ENCODE measurements at places on chromosomes 6 and 20. TPM values are rescaled to one million over a fixed set of nuclear protein-coding genes. Genes with fewer than 3 reads are reported as not detected.

GRCh38 chr6:169813969-169814368, 62.5 kb downstream of the ERMARD start:
- DNase-seq, result no peak
- no peak overlapping the region for H3K4me3 ChIP-seq
- H3K27ac ChIP-seq, result no peak overlapping the region
- no peaks in the 10 kb centered on the region for H3K27me3 ChIP-seq
- no peaks in the 10 kb centered on the region for H3K4me1 ChIP-seq

DNA sequence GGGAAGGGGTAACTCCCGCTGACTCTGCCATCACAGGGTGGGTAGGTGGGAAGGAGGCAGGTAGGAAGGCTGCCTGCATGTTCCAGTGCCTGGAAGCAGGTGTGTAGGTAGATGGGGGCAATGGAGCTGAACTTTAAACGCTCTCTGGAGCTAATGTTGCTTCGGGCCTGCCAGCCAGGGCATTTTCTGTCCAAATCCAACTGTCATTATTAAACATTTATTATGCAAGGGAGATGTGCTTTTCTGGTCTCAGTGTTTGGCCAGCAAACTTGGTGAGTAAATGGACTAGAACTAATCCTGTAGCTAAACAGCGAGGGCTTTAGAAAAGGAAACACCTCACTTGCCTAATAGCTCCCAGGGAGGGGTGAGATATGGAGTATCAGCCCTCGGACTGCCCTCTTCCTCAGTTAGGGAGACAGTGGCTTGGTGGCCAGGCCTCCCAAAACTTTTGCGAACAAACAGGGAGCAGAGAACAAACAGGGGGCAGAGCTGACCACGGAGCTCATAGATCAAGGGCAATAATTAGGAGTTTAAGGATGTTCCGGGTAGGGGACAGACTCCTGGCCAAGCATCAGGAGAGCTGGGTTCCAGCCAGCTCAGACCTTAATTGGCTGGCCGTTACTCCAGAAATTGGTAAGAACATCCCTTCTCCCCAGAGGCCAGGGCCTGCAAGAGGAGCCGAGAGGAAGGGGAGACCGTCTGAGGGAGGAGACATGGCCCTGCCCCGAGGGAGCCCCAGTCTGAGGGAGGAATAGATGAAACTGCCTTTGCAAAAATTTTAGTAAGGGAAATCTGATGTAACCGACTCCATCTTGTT, 131.1 kb downstream of the VEGFA start:
- no peak for DNase-seq
- no peaks in the 10 kb centered on the region for H3K4me1 ChIP-seq
- H3K27ac ChIP-seq, result no peak overlapping the region

DNA sequence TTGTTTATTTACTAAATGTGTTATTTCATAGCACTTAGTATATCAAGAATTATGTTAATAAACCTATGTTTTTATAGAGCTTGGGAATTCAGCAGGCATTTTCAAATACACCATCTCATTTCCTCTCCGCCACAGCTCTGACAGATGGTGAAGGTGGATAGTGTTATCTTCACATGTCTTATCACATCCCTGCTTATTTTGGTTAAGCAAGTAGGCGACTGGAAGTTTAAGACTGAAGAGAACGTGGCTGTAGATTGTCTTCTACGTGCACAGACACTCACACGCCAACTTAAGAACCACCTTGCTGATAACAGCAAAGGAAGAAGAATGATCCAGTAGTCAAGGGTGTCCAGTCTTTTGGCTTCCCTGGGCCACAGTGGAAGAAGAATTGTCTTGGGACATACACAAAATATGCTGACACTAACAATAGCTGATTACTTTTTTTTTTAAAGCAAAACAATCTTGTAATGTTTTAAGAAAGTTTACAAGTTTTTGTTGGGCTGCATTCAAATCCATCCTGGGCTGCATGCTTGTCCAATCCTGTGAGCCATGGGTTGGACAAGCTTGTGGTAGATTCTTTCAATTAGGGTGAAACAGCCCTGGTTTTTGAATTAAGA, 43.3 kb upstream of the SCGN start:
- H3K4me1 ChIP-seq, result no peaks in the 10 kb centered on the region
- no peaks in the 10 kb centered on the region for H3K27me3 ChIP-seq
- no peak overlapping the region for H3K27ac ChIP-seq
- H3K4me3 ChIP-seq, result no peak overlapping the region
- H3K36me3 ChIP-seq, result no peaks in the 10 kb centered on the region
- no peak for DNase-seq

DNA sequence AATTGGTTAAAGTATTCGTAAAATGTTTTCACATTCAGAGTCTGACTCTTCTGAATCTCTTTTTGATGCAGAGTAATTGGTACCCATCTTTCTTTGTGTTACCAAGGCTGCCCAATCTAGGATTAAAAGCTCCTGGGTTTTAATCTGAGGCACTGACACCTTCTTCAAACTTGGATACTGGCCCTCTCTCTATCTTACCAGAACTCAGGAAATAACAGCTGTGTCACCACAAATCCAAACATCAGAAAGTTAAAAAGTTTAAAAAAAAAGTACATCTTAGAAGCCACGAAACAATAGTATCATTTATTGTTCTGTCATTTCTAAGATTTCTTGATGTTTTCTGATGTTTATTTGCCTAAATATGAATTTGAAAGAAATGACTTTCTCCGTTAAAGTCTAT, 255.5 kb upstream of the RUNX2 start:
- H3K27ac ChIP-seq, result no peak overlapping the region
- H3K4me3 ChIP-seq, result no peak overlapping the region
- H3K27me3 ChIP-seq, result no peaks in the 10 kb centered on the region
- no peaks in the 10 kb centered on the region for H3K36me3 ChIP-seq

DNA sequence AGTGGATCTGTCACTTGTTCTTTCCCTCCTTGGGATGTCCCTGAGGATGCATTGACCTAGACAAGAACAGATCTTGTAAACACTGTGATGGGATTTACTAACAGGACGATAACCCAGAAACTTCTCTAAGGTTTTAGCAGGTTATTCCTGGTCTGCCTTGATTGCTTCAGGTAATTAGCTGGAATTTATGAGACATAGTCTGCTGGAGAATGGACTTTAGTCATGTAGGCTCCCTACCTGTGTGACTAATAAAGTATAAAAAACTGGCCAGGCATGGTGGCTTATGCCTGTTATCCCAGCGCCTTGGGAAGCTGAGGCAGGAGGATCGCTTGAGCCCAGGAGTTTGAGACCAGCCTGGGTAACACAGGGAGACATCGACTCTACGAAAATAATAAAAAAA, 96.1 kb downstream of the PAK5 start:
- H3K4me1 ChIP-seq, result no peaks in the 10 kb centered on the region
- DNase-seq, result no peak
- H3K27ac ChIP-seq, result no peak overlapping the region
- H3K27me3 ChIP-seq, result no peaks in the 10 kb centered on the region

- no peaks in the 10 kb centered on the region for H3K36me3 ChIP-seq
- H3K27ac ChIP-seq, result peak overlapping the region; percentile 68
- peak; percentile 83 for DNase-seq
- H3K27me3 ChIP-seq, result peaks cover 3% of the 10 kb centered on the region
- H3K4me1 ChIP-seq, result peaks cover 18% of the 10 kb centered on the region
These were observed 98.3 kb downstream of the ELOVL5 start for GRCh38 chr6:53250176-53251032.

DNA sequence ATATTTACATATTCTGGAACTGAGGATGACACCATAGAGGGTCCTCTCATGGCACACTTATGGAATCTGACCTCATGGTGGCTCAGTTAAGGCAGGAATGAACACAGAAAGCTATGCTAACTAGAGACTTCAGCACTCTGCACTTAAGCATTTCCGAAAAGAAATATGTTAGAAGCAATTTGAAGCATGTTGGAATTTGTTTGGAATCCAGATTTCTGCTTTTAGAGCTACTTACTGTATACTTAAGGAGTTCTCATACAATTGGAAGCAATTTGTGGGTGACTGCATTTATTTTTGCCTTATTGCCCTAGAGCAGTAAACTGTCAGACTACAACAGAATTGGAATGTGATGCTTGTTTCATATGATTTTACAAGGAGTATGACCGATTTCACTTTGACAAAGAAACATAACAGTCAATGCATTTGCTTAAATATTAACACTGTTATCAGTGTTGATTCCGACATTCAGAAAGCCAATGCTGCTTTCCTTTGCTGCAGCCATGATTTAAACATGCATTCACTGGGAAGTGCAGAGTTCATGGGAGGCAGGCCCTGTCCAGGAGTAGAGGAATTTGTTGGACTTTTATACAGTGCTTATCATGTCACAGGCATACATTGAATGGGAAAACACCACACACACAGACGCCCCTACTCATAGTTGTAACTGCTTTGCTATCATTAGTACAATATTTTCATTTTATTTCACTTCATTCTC, 244.4 kb downstream of the SAMD5 start:
- H3K27ac ChIP-seq, result no peak overlapping the region
- no peak overlapping the region for H3K4me3 ChIP-seq

- no peak for DNase-seq
- peaks cover 6% of the 10 kb centered on the region for H3K27me3 ChIP-seq
- H3K4me3 ChIP-seq, result no peak overlapping the region
These were observed 9.7 kb downstream of the BACH2 start for GRCh38 chr6:90286884-90287488.

GRCh38 chr20:6686171-6686570, 81.3 kb upstream of the BMP2 start:
- DNase-seq, result no peak
- H3K4me3 ChIP-seq, result no peak overlapping the region
- H3K27me3 ChIP-seq, result no peaks in the 10 kb centered on the region
- no peak overlapping the region for H3K27ac ChIP-seq
- no peaks in the 10 kb centered on the region for H3K4me1 ChIP-seq

DNA sequence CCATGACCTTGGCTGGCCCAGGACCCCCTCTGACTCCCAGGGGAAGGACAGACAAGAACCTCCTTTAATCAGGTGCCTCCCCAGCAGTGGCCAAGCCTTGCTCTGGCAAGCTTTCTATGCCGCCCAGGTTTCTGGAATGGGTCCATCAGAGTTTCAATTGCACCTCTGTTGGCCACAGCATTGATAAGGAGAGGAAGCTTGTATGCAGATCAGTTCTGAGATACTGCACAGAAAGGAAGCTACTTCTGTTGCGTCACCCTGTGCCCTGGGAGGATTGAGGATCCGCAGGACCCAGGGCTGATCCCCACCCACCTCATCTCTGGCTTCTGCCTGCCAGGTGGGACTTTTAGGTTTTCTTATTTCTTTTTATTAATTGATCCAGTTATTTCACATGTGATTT, 167.2 kb downstream of the TFAP2C start:
- DNase-seq, result no peak
- no peaks in the 10 kb centered on the region for H3K36me3 ChIP-seq
- no peak overlapping the region for H3K4me3 ChIP-seq
- no peaks in the 10 kb centered on the region for H3K27me3 ChIP-seq

DNA sequence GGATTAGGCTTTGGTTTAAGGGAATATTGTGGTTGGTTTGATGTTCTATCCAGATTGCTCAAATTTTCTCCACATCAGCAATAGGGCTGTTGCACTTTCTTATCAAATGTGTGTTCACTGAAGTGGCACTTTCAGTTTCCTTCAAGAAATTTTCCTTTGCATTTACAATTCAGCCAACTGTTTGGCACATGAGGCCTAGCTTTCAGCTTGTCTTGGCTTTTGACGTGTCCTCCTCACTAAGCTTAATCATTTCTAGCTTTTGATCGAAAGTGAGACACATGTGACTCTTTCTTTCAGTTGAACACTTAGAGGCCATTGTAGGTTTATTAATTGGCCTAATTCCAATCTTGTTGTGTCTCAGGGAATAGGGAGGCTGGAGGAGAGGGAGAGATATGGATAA, 104.8 kb downstream of the FLRT3 start:
- H3K27me3 ChIP-seq, result no peaks in the 10 kb centered on the region
- no peaks in the 10 kb centered on the region for H3K36me3 ChIP-seq
- H3K27ac ChIP-seq, result no peak overlapping the region

GRCh38 chr6:24313251-24314141, 44.4 kb downstream of the DCDC2 start:
- no peaks in the 10 kb centered on the region for H3K4me1 ChIP-seq
- no peak overlapping the region for H3K27ac ChIP-seq
- H3K27me3 ChIP-seq, result no peaks in the 10 kb centered on the region
- DNase-seq, result no peak
- no peaks in the 10 kb centered on the region for H3K36me3 ChIP-seq

DNA sequence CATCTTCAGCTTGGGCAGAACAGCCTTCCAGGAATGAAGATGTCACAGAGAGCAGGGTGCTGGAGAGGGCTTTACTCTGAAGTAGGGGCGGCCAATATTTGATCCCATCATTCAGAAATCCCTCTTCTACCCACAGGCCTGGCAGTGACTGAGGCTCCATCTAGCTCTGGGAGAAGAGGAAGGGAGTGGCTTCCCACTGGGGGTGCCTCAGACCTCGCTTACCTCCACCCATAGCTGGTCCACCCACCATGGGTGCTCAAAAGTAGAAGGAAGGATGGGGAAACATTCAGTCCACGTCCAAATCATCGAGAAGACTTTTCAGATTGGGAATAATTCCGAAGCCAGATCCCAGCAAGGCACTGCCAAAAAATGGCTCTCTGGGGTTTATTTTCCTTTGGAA, 11.8 kb upstream of the THBD start:
- H3K27ac ChIP-seq, result peak overlapping the region; percentile 50
- H3K4me3 ChIP-seq, result no peak overlapping the region
- no peak for DNase-seq
- H3K4me1 ChIP-seq, result peaks cover 16% of the 10 kb centered on the region

GRCh38 chr20:2382833-2383232, 2.1 kb downstream of the TGM6 start:
- H3K36me3 ChIP-seq, result no peaks in the 10 kb centered on the region
- DNase-seq, result peak; percentile 5
- H3K4me1 ChIP-seq, result peaks cover 11% of the 10 kb centered on the region
- H3K4me3 ChIP-seq, result no peak overlapping the region
- peaks cover 2% of the 10 kb centered on the region for H3K27me3 ChIP-seq
- H3K27ac ChIP-seq, result no peak overlapping the region

- H3K27ac ChIP-seq, result no peak overlapping the region
- H3K4me1 ChIP-seq, result no peaks in the 10 kb centered on the region
- H3K27me3 ChIP-seq, result no peaks in the 10 kb centered on the region
- DNase-seq, result no peak
These were observed 640.2 kb downstream of the PTPRT start for GRCh38 chr20:42549496-42549895.

GRCh38 chr6:127107916-127108315, 10.6 kb upstream of the RSPO3 start:
- no peak for DNase-seq
- H3K27ac ChIP-seq, result no peak overlapping the region
- H3K36me3 ChIP-seq, result no peaks in the 10 kb centered on the region

Gene SRSF3
- total RNA-seq, result 289 TPM

Gene GRM1
- under 0.01 TPM for total RNA-seq

Gene CPNE5
- total RNA-seq, result not detected

Gene SLC26A8
- under 0.01 TPM for total RNA-seq

Gene SLC17A2
- not detected for total RNA-seq

Gene HLA-DRB5
- not detected for total RNA-seq

Gene SLC35B2
- 94.1 TPM for total RNA-seq

Gene GRIK2
- 0.72 TPM for total RNA-seq
